ENCODE measurements at places on chromosomes 2 and 18.

DNA sequence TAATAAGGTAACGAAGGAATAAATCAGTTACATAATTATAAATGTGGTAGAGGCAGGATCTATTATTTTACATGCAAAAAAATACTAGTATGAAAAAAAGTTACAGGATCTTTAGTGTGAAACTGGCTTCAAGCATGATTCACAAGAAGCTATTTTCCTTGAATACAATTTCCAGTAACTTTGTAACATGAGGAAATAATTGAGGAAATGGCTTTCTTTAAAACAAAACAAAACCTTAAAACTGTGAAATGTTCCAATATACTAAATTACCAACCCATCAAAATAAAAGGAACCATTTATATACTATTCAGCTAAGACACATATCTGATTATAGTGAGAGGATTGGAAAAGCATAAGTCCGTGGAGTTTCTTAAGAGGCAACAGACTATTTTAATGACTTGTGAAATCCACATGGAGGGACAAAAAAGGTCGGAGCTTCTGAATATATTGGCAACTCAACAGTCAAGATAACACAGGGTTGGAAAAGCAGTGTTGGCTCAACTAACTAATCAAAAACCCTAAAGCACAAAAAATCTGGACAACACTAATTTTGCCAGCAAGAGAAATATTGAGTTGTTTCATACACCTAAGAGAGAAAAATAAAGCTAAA lies 10.6 kb downstream of the IRS1 start:
- DNase-seq, result no peak

DNA sequence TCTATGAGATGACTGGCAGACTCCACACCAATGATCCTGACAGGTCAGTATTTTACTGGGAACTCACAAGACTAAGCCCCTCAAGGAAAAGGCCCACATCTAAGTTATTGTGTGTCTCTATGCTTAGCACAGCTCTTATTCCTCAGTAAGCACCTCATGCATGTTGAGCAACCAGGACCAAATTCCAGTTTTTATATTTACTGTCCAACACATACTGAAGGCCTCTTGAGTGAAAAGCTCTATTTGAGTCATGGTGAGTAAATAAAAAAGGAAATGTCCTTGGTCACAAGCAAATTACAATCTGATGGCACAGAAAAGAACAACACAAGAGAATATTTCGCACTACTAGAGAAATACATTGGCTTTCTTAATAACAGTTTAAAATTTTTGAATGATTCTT lies 87.9 kb upstream of the ETAA1 start:
- no peak for DNase-seq

GRCh38 chr2:80054346-80054675 lies 250.2 kb downstream of the LRRTM1 start:
- no peak for DNase-seq

DNA sequence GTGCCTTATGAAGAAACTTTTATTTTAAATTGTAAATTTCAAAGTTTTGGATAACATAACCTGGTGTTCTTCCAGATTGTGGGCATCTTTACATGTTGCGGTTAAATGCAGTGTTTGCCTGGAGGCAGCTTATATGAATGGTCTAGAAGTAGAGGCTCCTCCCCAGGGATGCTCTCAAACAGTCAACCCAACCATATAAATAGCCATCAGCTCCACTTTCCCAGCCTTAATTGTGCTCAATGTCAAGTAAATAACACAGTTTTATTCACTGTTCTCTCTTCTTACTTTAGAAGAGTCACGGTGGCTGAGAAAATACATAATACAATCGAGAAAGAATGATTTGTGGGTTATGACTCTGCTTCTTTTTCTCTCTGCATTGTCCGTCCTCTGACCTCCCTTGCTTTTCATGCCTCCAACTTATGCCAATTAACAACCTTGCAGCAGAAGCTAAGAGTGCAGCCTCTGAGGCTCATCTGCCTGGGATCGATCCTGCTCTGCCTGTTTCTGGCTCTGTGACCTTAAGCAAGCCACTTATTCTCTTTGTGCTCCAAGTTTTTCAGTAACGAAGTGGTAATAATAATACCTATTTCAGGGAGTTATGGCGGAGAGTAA lies 100.3 kb downstream of the DAW1 start:
- DNase-seq, result no peak

DNA sequence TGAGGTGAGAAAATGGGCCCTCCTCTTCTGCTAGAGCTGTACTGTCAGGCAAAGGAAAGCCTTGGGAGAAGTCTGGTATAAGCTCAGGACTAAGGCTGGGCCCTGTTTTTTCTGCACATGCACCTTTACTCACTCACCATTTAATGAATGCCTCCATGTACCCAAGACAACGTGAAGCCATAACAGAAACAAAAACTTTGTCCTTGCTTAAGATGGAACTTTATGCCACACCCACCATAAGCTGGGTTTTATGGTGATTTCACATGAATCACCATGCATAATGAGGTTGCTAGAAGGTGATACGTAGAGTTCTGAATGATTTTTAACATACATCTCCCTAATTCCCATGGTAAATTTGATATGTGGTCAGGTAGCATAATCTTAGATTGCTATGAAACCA lies 63.7 kb upstream of the CYP26B1 start:
- no peak for DNase-seq

GRCh38 chr2:31811482-31811881 lies 199.3 kb downstream of the MEMO1 start:
- DNase-seq, result no peak

GRCh38 chr2:237716011-237716410 lies 82.6 kb upstream of the RBM44 start:
- DNase-seq, result no peak

- no peak for DNase-seq
These were observed 293.9 kb upstream of the ERBB4 start for GRCh38 chr2:212832211-212833195.

DNA sequence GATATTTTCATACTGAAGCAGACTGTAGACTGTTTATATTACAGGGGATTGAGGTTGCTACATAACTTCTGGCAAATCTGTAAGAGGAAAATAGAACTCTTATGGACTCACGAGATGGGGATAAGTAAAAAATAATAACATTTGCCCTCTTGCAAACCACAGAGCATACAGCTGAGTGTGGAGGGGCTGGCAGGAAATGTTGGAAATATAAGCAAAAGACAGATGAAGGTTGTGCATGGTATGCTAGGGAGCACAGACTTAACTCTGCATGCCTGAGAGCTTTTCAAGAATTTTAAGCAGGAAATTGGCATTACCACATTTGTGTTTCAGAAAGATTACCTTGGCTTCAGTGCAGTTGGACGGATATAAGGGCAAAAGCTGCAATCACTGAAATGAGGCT lies 411.1 kb downstream of the RAD51AP2 start:
- DNase-seq, result no peak

- DNase-seq, result no peak
These were observed 67.0 kb downstream of the SOCS6 start for GRCh38 chr18:70355620-70356385.

- peak; percentile 15 for DNase-seq
These were observed 70.6 kb upstream of the ITGB6 start for GRCh38 chr2:160270571-160271113.

DNA sequence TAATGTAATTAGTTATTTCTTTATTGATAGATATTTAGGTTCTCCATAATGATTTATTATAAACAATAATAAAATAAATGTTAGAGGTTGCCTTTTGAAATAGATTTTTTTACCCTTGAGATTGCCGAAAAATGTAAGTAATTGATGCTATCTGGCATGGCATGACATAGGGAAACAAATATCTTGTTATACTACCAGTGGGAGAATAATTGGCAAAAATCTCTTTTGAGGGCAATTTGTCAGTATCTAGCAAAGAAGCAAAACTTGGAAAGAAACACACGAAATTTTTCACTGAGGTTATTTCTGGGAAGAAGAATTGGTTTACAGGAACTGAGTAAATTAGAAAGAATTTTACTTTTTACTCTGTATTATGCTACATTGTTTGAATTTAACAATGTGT lies 547.2 kb upstream of the SETBP1 start:
- no peak for DNase-seq

- no peak for DNase-seq
These were observed 35.9 kb upstream of the KLF11 start for GRCh38 chr2:10007435-10007834.

- no peak for DNase-seq
These were observed 786.3 kb downstream of the SOCS6 start for GRCh38 chr18:71075147-71075546.

DNA sequence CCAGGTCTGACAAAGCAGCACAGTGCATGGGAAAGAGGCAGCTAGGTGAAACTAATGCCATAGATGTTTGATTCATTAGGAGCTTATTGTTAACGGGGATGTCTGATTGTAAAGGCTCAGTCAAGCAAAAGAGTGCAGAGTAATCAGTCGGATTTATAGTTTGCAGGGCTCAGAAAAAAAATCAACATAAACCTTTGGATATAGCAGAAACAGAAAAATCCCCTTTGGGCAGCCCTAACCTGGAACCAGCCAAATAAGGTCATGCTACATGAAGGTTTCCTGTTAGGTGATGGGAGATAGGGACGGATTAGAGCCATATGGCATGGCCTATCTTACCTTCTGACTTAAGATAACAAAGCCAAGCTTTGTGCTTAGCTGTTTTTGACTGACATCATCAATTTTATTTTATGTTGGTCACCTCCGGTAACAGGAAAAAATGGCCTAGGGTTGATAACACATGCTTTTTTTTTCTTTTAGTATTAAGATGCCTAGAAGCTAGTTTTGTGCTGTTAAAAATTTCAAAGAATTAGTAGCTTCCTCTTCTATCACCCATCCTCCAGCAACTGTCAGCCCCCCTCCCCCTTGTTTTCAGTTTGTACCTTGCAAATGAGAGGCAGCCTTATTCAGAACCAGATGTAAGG lies 60.7 kb upstream of the ZEB2 start:
- no peak for DNase-seq

GRCh38 chr2:237025090-237025865 lies 60.4 kb upstream of the COPS8 start:
- no peak for DNase-seq

DNA sequence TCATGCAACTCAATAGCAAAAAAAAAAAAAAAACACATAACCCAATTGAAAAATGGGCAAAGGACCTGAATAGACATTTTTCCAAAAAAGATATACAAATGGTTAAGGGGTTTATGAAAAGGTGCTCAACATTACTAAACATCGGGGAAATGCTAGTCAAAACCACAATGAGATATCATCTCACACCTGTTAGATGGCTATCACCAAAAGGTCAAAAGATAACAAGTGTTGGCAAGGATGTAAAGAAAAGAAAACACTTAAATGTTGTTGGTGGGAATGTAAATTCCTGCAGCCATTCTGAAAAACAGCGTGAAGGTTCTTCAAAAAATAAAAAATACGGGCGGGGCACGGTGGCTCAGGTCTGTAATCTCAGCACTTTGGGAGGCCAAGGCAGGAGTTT lies 112.4 kb upstream of the CAB39 start:
- no peak for DNase-seq

- no peak for DNase-seq
These were observed 1582.9 kb upstream of the NXPH2 start for GRCh38 chr2:140363131-140363530.

GRCh38 chr2:121895723-121896571 lies 140.5 kb downstream of the TSN start:
- no peak for DNase-seq
